Activated T-helper 1 cell treated with anti-CD3 and anti-CD28 coated beads, Interleukin-12 subunit alpha, Interleukin-12 subunit beta, Interleukin-2, Interleukin-4 antibody, amounts not matched to agents 30 ng/mL and 10 ng/mL and 1 ng/mL, durations not matched to agents 14 hours and 24 hours and 36 hours (primary cell): ENCODE measurements at places on chromosomes 6 and 20.
A peak's percentile ranks its signal among the peaks of the same experiment; 100 is the strongest.

DNA sequence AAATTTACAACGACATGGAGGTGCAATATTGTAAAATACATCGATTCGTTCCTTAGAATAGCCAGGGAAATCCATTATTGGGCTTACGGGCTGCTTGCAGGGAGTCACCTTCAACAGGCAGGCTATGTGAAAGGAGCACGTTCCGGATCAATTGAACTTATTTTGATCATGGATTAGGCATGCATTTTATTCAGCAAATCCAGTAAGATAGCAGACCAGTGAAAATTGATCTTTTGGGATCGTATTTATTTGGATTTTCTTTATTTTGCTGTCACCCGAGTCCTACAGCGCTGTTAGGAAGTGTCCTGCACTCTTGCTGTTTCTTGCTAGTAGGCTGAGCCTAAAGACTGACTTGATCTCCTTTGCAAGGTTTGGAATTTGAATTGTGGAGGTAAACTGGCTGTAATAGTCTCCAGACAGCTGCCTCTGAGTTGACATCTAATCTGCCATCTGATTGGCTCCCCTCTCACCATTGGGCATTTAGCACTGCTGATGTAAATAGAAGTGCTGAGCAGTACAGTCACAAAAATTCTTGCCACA is 3.0 kb downstream of the ARID1B start:
- peak; percentile 50 for DNase-seq
- H3K4me1 ChIP-seq: peaks cover 58% of the 10 kb centered on the region
- H3K4me3 ChIP-seq: peak overlapping the region; percentile 84
- H3K36me3 ChIP-seq: peaks cover 6% of the 10 kb centered on the region

- H3K27me3 ChIP-seq: peaks cover 36% of the 10 kb centered on the region
- peak overlapping the region; percentile 45 for H3K27ac ChIP-seq
- peak overlapping the region; percentile 73 for H3K4me3 ChIP-seq
- H3K4me1 ChIP-seq: peaks cover 23% of the 10 kb centered on the region
- peak; percentile 6 for DNase-seq
Measured at GRCh38 chr6:150417899-150418826, 49.4 kb downstream of the IYD start.

- no peaks in the 10 kb centered on the region for H3K36me3 ChIP-seq
- DNase-seq: no peak
Measured at GRCh38 chr6:90502866-90503407, 83.9 kb downstream of the MAP3K7 start.

- H3K27me3 ChIP-seq: no peaks in the 10 kb centered on the region
- H3K4me1 ChIP-seq: no peaks in the 10 kb centered on the region
- no peak overlapping the region for H3K27ac ChIP-seq
- no peak overlapping the region for H3K4me3 ChIP-seq
- no peak for DNase-seq
Measured at GRCh38 chr6:158249340-158249836, 62.9 kb upstream of the TULP4 start.

GRCh38 chr20:50274570-50275430 is 84.2 kb downstream of the CEBPB start:
- no peaks in the 10 kb centered on the region for H3K36me3 ChIP-seq
- DNase-seq: no peak
- no peak overlapping the region for H3K27ac ChIP-seq
- H3K27me3 ChIP-seq: peaks cover 13% of the 10 kb centered on the region
- no peak overlapping the region for H3K4me3 ChIP-seq
